ENCODE measurements at places on chromosomes 5 and 9. TPM values are rescaled to one million over a fixed set of nuclear protein-coding genes. Genes with fewer than 3 reads are reported as not detected.

The SPATA31E1 gene
- not detected for total RNA-seq

The MSX2 gene
- total RNA-seq, result 3.6 TPM

The CDH12 gene
- total RNA-seq, result not detected

The PFN3 gene
- not detected for total RNA-seq

All from psoas muscle (tissue), 8 donors.